Stimulated activated CD8-positive, alpha-beta memory T cell treated with anti-CD3 and anti-CD28 coated beads, Interleukin-15, amount 100 ng/mL, for 48 hours (primary cell): ENCODE measurements at places on chromosomes 2 and 18.

DNA sequence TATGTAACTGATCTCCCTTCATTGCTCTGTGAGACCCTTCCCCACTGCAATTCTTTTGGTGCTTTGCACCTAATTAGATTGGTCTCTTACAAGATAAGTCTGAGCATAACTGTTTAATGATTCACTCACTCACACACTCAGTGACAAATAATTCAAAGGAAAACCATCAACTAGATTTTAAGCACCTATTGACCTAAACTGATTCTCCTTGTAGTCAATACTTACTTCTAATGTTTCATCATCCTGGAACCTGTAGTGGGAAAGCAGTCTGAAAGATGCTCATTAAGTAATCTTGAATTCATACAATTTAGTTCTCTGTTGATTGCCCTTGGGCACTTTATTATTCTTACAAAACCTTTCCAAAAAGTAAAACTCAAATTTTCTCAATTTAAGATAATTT, 74.3 kb upstream of the COL5A2 start:
- DNase-seq: no peak

DNA sequence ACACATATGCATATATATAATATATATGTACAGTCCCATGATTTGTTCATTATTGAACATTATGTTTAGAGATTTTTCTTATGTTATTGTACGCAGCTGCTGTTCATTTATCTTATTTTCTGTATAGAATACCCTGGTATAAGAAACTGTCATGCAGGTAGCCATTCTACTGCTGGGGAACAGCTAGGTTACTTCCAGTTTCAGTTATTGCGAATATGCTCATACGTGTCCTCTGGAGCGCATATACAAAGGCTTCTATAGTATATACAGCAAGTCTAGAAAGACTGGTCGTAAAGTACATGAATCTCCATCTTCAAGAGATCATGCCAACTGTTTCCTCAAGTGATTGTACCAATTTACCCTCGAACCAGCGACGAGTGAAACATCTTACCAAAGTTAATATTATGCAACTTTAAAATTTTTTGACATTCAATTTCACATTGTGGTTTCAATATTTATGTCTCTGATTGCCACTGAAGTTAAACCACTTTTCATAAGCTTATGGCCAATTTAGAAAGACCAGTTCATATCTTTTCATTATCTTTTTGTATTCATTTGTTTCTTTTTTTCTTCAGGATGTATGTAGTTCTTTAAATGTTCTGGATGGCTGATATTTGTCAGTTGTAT, 53.5 kb downstream of the RDH14 start:
- DNase-seq: no peak

DNA sequence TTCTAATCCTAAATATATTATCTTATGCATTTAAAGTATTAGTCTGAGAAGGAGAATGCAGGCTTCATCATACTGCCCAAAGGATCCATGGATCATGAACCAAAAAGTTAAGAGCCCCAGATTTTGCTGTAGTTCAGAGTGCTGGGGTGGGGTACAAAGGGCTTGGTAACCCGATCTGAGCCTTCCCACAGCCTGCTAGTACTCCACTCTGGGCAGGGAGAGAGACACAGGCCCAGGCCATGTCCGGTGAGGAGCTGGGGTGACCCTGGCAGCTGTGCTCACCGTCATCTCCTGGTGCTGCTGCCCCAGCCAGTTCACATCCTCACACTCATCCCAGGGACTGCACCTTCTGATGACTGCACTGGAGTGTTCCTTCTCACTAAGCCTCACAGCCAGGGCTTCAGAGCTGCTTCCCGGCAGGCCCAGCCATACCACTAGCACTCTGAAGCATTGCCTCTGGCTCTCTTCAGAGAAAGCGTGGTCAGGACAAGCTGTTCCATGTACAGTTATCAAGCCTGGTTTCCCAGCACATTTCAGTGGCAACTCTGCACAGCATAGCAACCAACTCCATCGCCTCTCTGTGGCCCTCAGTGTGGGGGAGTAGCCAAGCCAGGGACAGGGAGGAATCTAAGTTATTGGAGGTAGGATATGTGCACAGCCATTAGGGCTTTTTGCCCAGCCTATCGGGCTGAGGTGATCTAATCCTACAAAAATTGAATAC, 189.0 kb upstream of the CTAGE1 start:
- no peak for DNase-seq

GRCh38 chr2:26076001-26076587, 42.2 kb downstream of the RAB10 start:
- no peak for DNase-seq

- DNase-seq: no peak
Measured at GRCh38 chr2:108911401-108911800, 77.6 kb downstream of the EDAR start.

GRCh38 chr2:174395969-174396630, 570 bp downstream of the SCRN3 start:
- DNase-seq: no peak

DNA sequence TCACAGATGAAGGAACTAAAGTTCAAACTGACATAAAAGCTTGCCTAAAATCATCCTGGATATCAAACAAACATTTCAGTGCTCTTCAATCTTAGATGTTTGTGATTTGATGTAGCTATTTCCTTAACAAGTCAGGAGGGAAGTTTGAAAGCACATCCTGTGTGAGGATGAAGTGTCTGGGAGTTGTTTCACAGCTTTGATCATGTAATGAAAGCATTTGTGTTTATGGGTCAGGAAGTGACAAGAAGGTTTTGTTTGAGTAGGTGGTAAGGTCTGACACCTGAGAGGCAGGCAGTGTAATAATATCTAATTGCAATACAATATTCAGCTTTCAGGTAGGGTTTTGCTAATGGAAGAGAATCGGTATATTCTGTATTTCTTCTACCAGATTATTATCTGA, 26.0 kb upstream of the CSRNP3 start:
- DNase-seq: no peak

GRCh38 chr2:18545384-18545783, 15.1 kb downstream of the RDH14 start:
- DNase-seq: no peak

- no peak for DNase-seq
Measured at GRCh38 chr18:11996190-11996754, 15.0 kb downstream of the IMPA2 start.

GRCh38 chr2:49178656-49179055, 24.3 kb upstream of the FSHR start:
- DNase-seq: no peak
